WTC11 (cell line): ENCODE measurements at places on chromosomes 13 and 19. TPM values are rescaled to one million over a fixed set of nuclear protein-coding genes. Genes with fewer than 3 reads are reported as not detected.
A peak's percentile ranks its signal among the peaks of the same experiment; 100 is the strongest.

DNA sequence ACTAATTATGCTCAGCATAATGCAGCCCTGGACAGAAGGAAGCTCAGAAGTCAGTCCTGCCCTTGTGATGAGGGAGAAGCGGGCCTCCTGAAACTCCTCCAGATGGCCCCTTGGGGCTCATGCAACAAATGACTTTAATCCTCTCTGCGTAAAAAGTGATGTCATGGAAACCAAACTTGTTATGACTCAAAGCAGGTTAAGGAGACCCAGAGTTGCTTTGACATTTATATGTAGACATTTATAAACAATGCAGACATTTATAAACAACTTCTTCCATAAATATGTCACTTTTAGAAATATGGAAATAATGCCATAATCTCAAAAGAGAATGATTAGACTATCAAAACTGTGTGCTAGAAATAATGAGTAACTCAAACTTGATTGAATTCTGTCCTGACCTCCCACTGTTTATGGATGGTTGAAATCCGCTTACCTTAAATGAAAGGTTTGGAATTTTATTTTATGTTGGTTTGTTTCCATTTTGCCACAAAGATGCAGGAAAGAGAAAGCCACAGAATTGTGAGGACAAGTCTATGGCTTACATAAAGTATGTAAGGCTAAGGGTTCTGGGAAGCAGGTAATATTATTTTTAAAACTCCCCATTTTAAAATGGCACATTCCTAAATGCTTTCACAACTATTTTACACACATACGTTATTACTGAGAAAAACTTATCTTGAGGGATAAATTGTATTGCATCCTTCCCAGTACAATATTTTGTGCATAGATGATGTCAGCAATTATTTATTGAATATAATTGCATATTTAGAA, 73.7 kb downstream of the CYSLTR2 start:
- H3K27ac ChIP-seq = no peak overlapping the region
- peaks cover 15% of the 10 kb centered on the region for H3K4me1 ChIP-seq
- DNase-seq = no peak
- peaks cover 4% of the 10 kb centered on the region; the same call in 1 of the 2 replicates for H3K36me3 ChIP-seq
- peaks cover 15% of the 10 kb centered on the region for H3K27me3 ChIP-seq

- H3K4me1 ChIP-seq = peaks cover 43% of the 10 kb centered on the region
- peak overlapping the region; percentile 99 for H3K27ac ChIP-seq
- no peak for DNase-seq
- H3K27me3 ChIP-seq = no peaks in the 10 kb centered on the region
- peaks cover 17% of the 10 kb centered on the region for H3K36me3 ChIP-seq
Measured at GRCh38 chr19:47111682-47112165, 1.9 kb downstream of the ZC3H4 start.

- peak overlapping the region; percentile 65; the same call in 1 of the 2 replicates for H3K27ac ChIP-seq
- H3K4me1 ChIP-seq = no peaks in the 10 kb centered on the region
Measured at GRCh38 chr13:113322043-113322461, 25.0 kb downstream of the LAMP1 start.

DNA sequence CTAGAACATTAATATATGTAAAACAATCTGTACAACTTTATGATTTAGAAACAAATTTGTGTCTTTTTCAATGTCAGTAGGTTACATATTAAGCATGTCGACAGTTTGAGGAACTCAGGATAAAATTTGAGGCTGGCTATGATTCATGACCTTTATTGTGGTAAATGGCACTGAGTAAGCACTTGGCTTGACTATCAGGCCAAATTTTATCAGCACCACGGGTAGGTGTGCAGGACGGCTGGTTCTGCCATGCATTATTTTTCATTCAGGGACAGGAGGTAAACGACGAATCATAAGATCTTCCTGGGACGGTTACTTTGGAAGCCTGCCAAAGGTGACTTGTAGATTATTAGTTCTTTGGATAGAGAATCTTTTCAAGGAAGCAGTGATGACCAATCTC, 19.9 kb upstream of the CYP4F8 start:
- no peak overlapping the region for H3K4me3 ChIP-seq
- no peak overlapping the region for H3K27ac ChIP-seq
- peaks cover 12% of the 10 kb centered on the region for H3K27me3 ChIP-seq
- H3K4me1 ChIP-seq = no peaks in the 10 kb centered on the region

- no peaks in the 10 kb centered on the region for H3K36me3 ChIP-seq
- H3K4me1 ChIP-seq = peaks cover 18% of the 10 kb centered on the region
- H3K27ac ChIP-seq = no peak overlapping the region
- no peak for DNase-seq
- H3K27me3 ChIP-seq = peaks cover 3% of the 10 kb centered on the region
Measured at GRCh38 chr13:39322836-39323585, 280.0 kb downstream of the LHFPL6 start.

DNA sequence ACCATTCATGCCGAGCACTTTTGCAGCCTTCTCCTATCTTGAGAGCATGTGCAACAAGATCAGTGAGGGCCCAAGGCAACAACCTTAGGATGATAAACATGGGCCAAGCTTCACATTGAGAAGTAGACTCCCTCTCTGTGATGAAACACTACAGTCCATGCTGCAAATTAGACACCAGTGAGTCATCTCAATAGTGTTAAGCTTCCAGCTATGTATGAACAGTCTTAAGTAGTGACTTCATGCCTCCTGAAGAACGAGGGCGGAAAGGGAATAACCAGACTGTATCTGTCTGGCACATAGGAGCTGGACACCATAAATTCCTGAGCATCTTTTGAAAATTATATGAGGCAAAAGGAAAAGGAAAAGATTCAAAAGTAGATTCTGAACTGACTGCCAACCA, 309.9 kb upstream of the SLITRK1 start:
- no peak for DNase-seq
- H3K4me3 ChIP-seq = no peak overlapping the region
- H3K4me1 ChIP-seq = no peaks in the 10 kb centered on the region
- no peak overlapping the region for H3K27ac ChIP-seq

DNA sequence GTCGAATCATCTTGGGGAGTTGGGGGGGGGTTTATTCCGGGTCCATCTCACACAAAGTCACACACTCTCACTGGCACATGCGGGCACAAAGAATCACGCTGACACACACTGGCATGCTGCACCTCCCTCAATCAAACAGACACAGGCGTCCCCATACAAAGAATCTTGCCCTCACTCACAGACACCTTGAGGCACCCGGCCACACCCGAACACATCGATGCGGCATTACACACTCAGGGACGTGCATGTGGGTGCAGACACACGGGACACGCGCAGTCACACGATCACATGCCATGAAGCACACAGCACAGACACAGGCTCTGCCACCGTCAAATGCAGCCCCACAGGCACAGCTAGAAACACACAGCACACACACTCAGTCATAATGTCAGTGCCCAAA, 7.8 kb downstream of the NFIX start:
- H3K4me3 ChIP-seq = no peak overlapping the region
- no peak for DNase-seq
- no peaks in the 10 kb centered on the region for H3K4me1 ChIP-seq
- H3K27me3 ChIP-seq = peaks cover 88% of the 10 kb centered on the region

GRCh38 chr19:45515081-45515624, 7.9 kb downstream of the VASP start:
- H3K27me3 ChIP-seq = no peaks in the 10 kb centered on the region
- H3K4me1 ChIP-seq = peaks cover 15% of the 10 kb centered on the region
- H3K27ac ChIP-seq = no peak overlapping the region
- no peak overlapping the region for H3K4me3 ChIP-seq
- H3K36me3 ChIP-seq = peaks cover 18% of the 10 kb centered on the region

- no peaks in the 10 kb centered on the region for H3K36me3 ChIP-seq
- peaks cover 5% of the 10 kb centered on the region; the same call in 1 of the 2 replicates for H3K27me3 ChIP-seq
- DNase-seq = no peak
- peaks cover 5% of the 10 kb centered on the region; the same call in 1 of the 2 replicates for H3K4me1 ChIP-seq
- no peak overlapping the region for H3K27ac ChIP-seq
Measured at GRCh38 chr19:17926044-17926443, 6.8 kb upstream of the CCDC124 start.

GRCh38 chr13:112545856-112546255, 42.1 kb downstream of the TUBGCP3 start:
- H3K27me3 ChIP-seq = no peaks in the 10 kb centered on the region
- H3K4me3 ChIP-seq = no peak overlapping the region
- no peaks in the 10 kb centered on the region for H3K4me1 ChIP-seq
- no peak for DNase-seq
- H3K27ac ChIP-seq = no peak overlapping the region

GRCh38 chr13:33079960-33080359, 63.7 kb downstream of the KL start:
- no peaks in the 10 kb centered on the region for H3K4me1 ChIP-seq
- H3K27me3 ChIP-seq = no peaks in the 10 kb centered on the region
- H3K27ac ChIP-seq = no peak overlapping the region
- no peak for DNase-seq

- H3K27ac ChIP-seq = no peak overlapping the region
- no peaks in the 10 kb centered on the region; the same call in 1 of the 2 replicates for H3K27me3 ChIP-seq
- peaks cover 34% of the 10 kb centered on the region for H3K4me1 ChIP-seq
- DNase-seq = no peak
- no peak overlapping the region for H3K4me3 ChIP-seq
Measured at GRCh38 chr13:42852136-42852535, 70.8 kb downstream of the FAM216B start.

DNA sequence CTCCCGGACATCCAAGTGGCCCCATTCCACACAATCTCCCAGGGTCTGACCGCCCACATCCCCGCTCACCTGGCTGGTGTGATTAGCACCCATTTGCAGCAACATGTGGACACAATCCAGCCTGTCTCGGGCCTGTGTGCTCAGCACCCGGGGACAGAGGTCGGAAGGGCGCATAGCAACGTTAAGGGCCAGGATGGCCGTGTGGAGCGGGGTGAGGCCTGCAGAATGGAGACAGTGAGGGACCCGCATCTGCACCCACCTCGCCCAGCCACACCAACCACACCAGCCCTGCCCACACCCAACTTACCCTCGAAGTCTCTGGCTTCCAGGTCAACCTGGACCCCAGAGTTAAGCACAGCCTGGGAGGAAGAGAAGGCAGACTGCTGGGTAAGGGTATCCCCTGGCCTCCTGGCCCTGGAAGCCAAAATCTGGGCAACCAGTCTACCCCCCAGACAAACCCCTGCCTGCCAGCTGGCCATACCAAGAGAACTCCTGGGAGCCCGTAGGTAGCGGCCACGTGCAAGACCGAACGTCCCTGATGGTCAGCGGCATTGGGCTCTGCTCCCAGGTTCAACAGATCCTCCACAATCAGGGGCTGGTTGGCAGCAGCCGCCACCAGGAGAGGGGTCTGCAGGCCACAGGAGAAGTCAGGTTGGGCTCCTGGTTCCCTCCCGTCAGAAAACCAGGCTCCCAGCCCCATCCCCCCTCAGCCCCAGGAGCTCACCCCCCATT, 4.3 kb downstream of the NFKBID start:
- H3K27me3 ChIP-seq = no peaks in the 10 kb centered on the region; the same call in 1 of the 2 replicates
- no peak for DNase-seq
- no peaks in the 10 kb centered on the region; the same call in 1 of the 2 replicates for H3K4me1 ChIP-seq
- H3K36me3 ChIP-seq = peaks cover 38% of the 10 kb centered on the region
- H3K27ac ChIP-seq = no peak overlapping the region
- H3K4me3 ChIP-seq = no peak overlapping the region

DNA sequence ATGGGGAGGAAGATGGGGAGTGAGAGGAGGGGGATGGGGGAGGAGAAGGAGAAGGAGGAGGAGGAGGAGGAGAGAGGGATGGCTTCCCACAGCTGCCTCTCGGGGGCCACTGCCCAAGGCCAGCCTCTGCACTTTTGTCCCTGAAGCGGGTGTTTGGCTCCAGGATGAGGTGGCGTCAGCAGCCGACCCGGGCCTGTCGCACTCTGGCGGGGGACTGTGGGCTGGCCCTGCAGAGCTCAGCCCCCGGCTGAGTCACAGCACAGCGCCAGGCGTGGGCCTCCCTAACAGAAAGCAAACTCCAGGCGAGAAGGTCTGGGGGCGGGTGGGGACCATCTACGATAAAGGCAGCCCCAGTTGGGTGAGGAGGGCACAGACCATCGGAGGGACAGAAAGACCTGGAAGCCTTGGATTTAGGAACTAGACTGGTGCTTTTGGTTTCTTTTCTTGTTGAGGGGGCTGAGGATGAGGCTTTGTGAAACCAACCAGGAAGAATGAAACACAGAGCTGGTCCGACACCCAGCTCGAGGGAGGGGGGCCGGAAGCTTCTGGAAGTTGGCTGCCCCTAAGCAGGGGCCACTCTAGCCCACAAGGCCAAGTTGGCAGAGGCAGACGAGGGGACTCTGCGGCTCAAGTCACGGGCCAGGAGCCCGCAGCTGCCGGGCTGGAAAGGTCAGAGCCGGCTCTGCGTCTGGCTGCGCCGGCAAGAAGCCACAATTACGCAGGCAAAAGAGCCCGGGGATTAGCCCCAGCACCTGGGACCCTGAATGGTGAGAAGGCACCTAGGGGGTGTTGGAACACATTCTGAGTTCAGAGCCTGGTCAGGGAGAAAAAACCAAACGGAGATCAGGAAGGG, 18.2 kb downstream of the LSM4 start:
- no peaks in the 10 kb centered on the region for H3K27me3 ChIP-seq
- peak overlapping the region; percentile 67 for H3K27ac ChIP-seq
- H3K4me1 ChIP-seq = peaks cover 39% of the 10 kb centered on the region
- peak overlapping the region; percentile 59 for H3K4me3 ChIP-seq
- DNase-seq = peak; percentile 45
- peaks cover 14% of the 10 kb centered on the region for H3K36me3 ChIP-seq

GRCh38 chr19:36514012-36514612, 14.0 kb downstream of the ZNF260 start:
- no peak for DNase-seq
- H3K27ac ChIP-seq = no peak overlapping the region
- H3K27me3 ChIP-seq = no peaks in the 10 kb centered on the region; the same call in 1 of the 2 replicates
- H3K36me3 ChIP-seq = peaks cover 89% of the 10 kb centered on the region
- no peaks in the 10 kb centered on the region for H3K4me1 ChIP-seq

The BEST2 gene
- 3.3 to 4.7 TPM (median 4.1 TPM) in 3 replicates for total RNA-seq

The CAB39L gene
- total RNA-seq = 3.3 to 4.6 TPM (median 4.2 TPM) in 3 replicates

The SKA3 gene
- total RNA-seq = 38.8 to 45.7 TPM (median 42.1 TPM) in 3 replicates

The CPAMD8 gene
- total RNA-seq = 6.9 to 10.8 TPM (median 7.9 TPM) in 3 replicates

The TPTE2 gene
- not detected in 3 replicates for total RNA-seq

The KLK2 gene
- total RNA-seq = 0.18 to 0.46 TPM in 2 of 3 replicates, not detected in the other

The NRTN gene
- total RNA-seq = 4.7 to 6.1 TPM (median 4.9 TPM) in 3 replicates

The SMIM44 gene
- total RNA-seq = not detected in 3 replicates

The ZNF229 gene
- 1.8 to 2.4 TPM (median 2.2 TPM) in 3 replicates for total RNA-seq

The CYP2A13 gene
- 0.32 to 0.53 TPM (median 0.48 TPM) in 3 replicates for total RNA-seq
